COR-L47 (cell line): ENCODE measurements at places on chromosomes 7 and 10.

DNA sequence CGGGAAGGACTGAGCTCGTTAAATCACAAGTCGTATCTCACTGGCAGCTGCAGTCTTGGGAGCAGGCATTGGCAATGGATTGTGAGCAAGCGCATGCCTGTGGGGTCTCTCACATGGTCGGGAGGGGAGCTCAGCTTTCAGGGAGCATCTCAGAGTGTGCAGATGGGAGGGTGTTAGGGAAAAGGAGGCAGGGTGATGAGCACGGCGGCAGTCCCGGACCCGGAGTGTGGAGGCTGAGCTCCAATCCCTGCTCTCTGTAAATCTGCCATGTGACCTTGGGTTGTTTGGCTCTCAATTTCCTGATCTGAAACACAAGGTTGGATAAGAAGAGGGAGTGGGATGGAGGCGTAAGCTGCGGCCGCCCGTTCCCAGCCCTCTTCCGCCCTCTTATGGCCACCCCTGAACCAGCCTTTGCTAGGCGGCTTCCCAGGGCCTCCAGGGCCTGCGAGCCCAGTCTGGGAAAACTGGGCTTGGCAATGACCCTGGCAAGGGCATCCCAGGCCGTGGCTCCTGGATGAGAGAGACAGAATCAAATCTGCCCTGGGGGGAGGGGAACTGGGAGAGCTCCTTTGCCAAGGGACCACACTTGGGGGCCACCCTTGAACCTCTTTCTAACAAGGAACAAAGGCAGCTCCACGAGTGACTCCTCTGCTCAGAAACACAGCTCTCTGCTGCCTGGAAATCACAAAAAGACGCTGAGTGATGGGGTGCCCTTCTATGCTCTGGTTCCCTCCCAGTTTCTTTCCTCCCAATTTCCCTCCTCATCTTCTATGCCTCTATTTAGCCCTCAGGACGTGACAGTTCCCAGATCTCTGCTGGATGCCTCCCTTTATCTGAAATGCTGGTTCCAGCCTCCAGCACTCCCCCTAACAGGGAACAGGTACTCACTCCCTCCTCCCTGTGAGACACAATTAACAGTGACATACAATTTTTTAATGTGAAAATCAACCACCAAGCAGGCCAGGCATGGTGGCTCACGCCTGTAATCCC lies 41.7 kb upstream of the LOXL4 start:
- DNase-seq = no peak

- no peak for DNase-seq
These were observed 4.4 kb downstream of the SMIM30 start for GRCh38 chr7:113113912-113114311.

GRCh38 chr10:129707406-129708388 lies 240.7 kb downstream of the MGMT start:
- DNase-seq = no peak

DNA sequence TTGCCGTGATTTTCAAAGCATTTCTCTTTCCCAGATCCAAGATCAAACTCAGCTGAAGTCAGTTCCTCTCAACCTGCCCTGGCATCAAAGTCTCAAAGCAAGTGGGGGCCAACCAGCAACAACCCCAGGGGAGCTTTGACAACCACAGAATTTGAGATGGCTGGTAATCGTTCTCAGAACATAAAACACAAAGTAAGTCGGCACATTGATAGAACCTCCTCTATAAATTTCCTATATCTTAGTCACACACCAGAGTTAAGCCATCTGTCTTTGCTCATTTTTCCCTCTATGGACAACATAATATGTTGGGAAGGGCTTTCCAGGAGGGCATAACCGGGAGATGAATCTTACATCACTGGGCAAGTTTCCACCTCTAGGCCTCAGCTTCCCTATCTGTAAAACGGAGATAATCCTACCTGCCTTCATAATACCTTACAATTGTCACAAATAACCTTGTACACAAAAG lies 1.2 kb upstream of the DNAJC9 start:
- DNase-seq = no peak

- DNase-seq = no peak
These were observed 9.2 kb downstream of the CLRN3 start for GRCh38 chr10:127883516-127883915.

DNA sequence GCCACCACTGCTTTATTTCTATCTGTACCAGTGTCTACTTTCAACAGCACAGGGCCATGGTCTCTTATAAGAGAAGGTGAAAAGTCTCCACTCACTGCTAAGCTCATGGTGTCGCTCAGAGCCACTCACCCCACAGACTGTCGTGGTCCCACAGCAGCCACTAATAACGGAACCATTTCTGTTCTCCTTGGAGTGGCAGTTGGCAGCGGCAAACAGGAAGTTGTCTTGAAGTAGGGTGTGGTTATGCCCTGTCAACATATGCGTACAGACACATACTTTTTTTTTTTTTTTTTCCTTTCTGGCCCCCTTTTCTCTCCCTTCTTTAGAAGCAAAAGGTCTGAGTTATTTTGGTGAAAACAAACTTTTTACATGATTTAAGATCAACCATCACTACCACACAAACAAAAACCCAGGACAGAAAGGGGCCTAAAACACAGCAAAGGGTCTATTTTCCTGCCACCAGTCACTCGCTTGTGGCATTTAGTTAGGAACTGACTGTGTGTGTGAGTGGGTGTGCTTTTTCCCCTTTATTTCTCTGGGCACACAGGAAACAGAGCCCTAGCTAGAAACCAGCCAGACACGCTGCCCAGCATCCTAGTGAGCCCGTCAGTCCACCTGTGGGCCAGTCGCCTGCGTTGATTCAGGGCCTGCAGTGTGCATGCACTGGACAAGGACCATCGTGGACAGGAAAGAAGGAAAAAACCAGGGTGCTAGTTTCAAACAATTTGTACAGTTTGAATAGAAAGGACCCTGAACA lies 96.7 kb upstream of the EFCAB10 start:
- no peak for DNase-seq

GRCh38 chr7:46152696-46153095 lies 231.6 kb upstream of the IGFBP3 start:
- no peak for DNase-seq

- peak; percentile 40 for DNase-seq
These were observed at the start of gene PLCE1 for GRCh38 chr10:93993782-93994437. TSS of gene PLCE1 (plus strand) at chr10:93993931. CDS start at chr10:94031047, 37,116 bp downstream.

DNA sequence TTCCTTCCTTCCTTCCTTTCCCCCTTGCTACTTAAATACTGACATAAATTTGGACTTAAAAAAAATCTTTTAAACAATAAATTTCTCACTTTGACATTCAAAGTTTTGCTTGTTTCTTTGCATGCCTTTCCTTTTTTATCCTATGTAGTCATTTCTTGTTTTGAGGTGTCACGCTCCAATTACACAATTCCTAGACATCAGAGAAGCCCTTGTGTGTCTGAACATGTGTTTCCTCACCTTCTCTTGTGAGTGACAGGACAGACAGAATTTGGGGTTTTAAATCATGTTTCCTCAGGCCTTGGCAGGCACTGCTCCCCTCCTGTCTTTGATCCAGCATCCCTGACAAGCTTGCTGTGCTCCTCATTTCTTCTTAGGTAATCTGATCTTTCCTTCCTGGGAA lies 91.3 kb downstream of the CYTH3 start:
- no peak for DNase-seq

DNA sequence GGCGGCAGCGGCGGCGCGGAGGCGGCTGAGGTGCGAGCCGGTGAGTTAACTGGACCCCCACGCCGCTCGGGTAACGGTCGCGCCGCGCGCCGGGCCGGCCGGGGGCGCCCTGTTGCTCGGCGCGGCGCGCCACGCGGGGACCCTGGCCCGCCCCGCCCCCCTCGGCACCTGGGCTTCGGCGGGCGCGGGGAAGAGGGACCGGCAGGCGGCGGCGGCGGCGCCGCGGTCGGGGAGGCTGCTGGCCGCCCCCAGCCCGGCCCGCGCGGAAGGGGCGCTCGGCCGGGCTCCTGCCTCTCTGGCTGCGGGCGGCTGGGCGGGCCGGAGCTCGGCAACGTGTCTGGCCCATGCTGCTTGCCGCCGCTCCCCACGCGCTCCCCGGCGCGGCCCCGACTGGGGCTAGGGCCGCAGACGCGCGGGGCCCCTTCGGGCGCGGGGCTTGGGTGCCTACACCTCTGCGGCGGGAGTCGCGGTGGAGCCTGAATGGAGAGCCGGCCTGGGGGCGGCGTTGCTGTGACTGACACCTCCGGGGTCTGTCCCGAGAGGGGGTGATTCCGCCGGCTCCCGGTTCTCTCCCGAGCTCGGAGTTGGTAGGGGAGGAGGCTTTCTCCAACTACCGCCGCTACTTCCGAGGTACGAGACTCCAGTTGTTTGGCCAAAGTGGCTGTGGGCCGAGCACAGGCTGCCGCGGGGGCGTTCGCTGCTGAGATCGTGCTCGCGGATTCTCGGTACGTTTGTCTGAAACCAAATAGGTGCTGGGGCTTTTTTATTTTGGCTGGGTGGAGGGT lies 494 bp downstream of the PALS2 start:
- peak; percentile 50 for DNase-seq

DNA sequence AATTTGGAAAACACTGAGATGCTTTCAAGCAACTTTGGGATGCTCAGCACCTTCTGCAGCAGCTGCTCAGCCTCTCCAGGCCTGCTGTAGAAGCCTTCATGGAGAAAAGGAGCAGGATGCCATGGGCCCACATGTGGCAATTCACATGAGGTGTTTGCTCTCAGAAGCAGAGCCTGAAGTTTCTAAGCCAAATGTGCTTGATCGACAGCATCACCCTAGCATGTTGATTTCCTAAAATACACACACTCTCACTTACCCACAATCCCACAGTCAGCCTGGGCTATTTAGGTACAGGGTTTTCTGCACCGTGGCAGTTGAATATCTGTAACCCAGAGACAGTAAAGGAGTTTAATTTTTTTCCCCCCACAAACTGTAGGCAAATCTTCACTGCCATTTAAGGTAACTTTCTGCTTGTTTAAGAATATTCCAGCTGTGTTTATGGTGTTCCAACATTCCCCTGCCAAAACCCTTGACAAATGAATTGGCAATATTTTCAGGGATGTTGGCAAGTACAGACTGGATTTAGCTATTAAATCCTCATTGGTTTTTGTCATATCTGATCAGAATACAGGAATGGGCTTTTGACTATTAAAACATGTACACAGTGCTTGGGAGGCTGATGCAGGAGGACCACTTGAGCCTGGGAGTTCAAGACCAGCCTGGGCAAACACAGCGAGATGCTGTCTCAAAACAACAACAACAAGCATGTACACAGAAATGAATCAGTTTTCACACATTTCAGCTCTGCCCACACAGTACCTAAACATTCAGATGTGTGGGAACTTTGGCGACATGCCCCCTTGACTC lies 244.2 kb downstream of the CELF2 start:
- no peak for DNase-seq
